Iris pigment epithelial cell (primary cell): ENCODE measurements at places on chromosomes 3 and 15.

DNA sequence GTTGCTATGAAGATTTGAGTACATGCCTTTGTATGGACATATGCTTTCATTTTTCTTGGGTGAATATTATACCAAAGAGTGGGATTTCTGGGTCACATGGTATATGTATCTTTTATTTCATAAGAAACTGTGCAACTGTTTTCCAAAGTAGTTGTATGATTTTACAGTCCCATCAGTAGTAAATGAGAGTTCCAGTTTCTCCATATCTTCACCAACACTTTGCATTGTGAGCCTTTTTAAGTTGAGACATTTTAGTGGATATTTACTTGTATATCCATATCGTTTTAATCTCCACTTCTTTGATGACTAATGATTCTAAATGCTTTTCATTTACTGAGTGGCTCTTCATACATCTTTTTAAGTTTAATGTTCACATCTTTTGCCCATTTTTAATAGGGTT, 20.3 kb downstream of the MEF2A start:
- no peak for DNase-seq

- no peak for DNase-seq
Measured at GRCh38 chr3:19702416-19703078, 231.5 kb downstream of the EFHB start.

GRCh38 chr3:60325610-60326170, 925.6 kb downstream of the FHIT start:
- DNase-seq = no peak

- DNase-seq = no peak
Measured at GRCh38 chr3:131047582-131047981, 20.9 kb downstream of the NEK11 start.

GRCh38 chr3:9194509-9195184, 54.8 kb downstream of the SRGAP3 start:
- DNase-seq = no peak

GRCh38 chr3:140338916-140339315, 338.9 kb upstream of the TRIM42 start:
- DNase-seq = no peak

DNA sequence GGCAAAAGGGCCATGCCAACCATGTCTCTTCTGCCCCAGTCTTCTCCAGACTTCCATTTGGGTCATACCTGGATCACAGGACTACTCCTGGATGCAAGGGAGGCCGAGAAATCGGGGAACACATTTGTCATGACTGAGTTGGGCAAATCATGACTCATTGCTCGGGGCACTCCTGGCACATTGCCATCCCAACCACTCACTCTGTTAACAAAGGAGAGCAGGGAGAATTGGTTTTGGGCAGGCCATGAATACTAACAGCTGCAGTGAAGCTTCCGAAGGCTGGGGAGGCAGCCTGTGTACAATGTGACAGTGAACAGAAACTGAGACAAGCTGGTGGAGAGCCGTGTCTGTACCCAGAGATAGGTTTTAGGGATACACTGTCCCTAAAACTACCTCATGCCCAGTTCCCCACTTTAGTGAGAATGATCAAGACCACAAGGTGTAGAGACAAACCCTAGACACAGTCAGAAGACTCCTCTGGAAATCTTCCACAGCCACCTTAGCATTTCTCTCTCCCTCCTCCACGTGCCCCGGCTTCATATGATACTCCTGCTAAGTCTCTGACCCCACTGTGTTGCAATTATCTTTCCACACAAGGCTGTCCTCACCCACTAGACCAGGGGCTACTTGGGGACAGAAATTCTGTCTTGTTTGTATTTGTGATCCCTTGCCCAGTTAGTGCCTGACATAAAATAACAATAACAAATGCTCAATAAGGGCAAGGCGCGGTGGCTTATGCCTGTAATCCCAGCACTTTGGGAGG, 10.5 kb upstream of the BUB1B start:
- peak; percentile 36 for DNase-seq

GRCh38 chr3:64344721-64345207, 119.5 kb upstream of the PRICKLE2 start:
- peak; percentile 87 for DNase-seq

GRCh38 chr15:98163319-98164045, 203.0 kb downstream of the ARRDC4 start:
- no peak for DNase-seq
